ENCODE measurements at places on chromosomes 13 and 19.

DNA sequence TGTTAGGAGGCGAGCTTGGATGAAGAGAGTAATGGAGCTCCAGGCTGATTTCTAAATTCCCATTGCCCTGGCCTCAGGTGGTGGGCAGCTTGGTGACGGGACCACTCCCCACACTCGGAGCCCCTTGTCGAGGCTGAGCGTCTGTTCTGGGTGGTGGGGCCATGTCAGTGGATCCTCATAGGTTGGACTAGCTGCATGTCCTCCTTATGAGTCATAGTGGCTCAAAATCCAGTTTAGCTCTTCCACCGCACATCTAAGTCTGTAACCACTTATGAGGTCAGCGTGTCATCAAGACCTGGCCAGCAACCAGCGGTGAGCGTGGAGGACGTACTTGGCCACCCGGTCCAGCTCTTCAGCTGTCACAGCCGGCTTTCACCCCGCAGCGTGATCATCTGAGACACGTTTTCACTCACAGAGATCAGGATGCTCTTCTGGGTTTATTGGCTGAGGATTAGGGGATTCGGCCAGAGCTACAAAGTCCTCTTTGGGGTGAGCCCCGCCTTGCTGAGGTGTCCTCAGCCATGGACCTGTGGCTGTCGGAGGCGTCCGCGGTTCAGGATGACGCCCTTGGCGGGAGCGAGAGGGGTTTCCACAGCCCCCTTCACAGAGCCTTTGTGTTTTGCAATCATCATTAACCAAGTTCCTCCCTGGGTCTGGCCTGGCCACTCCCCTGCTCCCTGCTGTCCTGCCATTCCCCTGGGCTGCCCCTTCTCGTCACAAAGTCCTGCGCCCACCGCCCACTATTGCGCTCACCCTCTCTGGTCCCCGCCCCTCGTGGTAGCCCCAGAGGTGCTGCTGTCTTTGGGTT lies 41.9 kb downstream of the ADPRHL1 start:
- DNase-seq = peak; percentile 8

DNA sequence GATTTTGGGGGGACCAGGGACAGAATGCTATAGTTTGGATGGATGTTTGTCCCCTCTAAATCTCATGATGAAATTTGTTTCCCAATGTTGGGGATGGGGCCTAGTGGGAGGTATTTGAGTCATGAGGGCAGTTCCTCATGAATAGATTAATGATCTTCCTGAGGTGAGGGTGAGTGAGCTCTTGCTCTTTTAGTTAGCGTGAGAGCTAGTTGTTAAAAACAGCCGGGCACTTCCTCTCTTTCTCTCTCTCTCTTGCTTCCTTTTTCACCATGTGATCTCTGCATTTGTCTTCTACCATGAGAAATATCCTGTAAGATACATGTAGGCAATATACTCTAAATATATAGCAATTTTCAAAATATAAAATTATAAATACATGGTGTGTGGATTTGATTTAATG lies 290.8 kb upstream of the PCDH9 start:
- DNase-seq = no peak

- DNase-seq = no peak
Observed at GRCh38 chr19:49333811-49334288, 1.4 kb upstream of the CD37 start.

DNA sequence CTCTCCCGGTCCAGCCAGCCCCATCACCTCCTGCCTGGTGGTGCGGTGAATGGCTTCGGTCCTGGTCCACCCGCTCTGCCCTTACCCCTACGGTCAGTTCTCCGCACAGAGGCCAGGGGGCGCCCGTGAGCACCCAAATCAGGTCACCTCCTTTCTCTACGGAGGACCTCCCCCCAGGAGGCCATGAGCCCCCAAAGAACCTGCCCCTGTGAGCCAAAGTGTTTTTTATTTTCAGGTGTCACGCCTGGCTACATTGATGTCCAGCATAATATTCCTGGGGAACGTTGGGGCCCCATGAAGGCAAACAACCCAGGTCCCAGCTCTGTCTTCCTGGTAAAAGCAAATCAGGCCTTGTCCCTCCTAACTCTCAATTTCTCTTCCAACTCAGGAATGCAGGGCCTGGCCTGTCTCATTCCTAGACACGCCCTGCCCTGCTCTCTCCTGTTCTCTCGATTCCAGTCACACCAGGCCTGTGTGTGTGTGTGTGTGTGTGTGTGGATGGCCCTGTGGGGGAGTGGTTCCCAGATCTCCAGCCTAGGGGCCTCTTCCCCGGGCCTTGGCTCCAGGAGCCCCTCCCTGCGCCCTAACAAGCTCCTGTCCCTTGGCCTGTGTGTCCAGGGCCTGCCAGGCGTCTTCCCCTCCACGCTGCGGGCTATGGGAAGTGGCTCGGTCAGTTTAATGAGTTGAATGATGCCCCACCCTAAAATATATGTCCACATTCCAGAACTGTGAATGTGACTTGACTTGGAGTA lies 9.7 kb upstream of the GIPC1 start:
- DNase-seq = peak; percentile 90

DNA sequence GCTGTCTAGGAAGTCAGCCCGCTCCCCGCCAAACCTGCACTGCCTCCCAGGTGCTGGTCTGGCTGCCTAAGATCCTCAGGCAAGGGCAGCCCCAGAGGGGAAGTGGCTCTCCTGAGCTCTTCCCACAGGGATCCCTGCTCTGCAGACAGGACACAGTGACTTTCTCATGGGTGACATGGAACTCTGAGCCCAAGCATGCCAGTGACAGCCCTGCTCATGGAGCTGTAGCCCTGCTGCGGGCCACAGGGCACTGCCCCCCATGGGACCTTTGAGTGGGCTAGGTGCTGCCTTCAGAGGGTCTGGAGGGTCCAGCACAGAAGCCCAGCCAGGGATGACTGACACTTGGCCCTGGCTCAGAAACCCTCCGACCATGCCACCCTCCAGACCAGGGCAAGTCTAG lies 109.1 kb downstream of the TUBA3C start:
- no peak for DNase-seq

- no peak for DNase-seq
Observed at GRCh38 chr13:50460358-50460757, 383.1 kb downstream of the DLEU7 start.

- DNase-seq = peak; percentile 63
Observed at GRCh38 chr19:14118165-14119051, 846 bp upstream of the PRKACA start.

DNA sequence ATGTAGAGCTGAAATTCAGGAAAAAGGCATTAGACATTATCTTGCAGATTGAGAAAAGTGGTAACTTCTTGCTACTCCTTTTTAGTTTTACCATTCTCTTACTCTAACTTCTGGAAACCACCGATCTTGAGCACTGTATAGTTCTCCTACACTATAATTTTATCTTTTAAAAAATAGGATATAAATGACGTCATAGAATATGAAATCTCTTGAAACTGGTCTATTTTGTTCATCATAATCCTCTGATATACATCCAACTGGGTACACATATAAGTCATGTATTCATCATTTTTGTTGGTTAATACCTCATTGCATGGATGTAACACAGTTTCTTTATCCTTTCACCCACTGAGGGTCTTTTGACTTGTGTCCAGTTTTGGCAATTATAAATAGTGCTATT lies 629.9 kb upstream of the PRR20A start:
- no peak for DNase-seq

DNA sequence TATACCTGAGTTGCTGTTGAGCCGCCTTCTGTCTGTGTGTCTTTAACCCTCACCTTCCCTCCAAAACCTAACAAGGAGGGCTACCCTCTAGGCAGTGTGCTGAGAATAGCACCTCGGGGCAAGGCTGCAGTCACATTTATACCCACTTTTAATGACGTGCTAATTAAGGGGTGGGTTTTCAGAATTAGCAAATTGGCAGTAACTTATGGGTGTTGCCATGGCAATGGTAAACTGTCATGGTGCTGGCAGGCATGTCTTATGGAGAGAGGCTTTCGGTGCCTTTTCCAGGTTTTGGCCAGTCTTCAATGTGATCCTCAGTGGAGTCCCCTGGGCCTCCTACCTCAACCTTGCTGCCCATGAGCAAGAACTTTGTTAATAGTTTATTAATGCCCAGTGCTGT lies 1.2 kb upstream of the PNMA8A start:
- DNase-seq = no peak

GRCh38 chr13:29855009-29855408 lies 4.6 kb upstream of the UBL3 start:
- peak; percentile 37 for DNase-seq

DNA sequence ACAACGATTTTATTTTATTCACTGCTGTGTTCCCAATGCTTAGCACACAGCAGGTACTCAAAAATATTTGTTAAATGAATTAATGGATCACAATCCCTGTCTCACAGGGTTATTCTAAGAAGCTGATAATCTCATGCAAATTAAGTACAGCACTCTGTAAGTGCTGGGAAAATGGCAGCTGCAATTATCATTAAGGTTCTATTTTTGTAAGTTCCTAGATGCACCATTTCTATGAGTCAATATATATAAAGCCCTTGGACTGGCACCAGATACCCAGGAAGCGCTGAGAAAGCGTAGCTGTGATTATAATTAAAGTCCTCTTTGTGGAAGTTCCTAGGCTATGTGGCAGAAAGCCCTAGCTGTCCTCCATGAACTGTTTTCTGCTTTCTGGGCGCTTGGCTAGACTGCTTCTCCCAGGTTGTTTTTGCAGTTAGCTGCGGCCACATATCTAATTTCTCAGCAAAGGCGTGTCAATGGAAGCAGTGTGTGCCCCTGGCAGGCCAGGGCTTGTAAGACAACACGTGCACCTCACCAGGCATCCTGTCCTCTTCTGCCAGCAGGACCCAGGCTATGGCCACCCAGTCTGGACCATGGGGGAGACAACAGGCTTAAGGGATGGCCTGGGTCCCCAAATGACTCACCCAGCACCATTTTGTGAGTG lies 5.2 kb upstream of the SRRM5 start:
- DNase-seq = peak; percentile 67

- DNase-seq = peak; percentile 74
Observed at GRCh38 chr13:75480671-75481175, 1.2 kb downstream of the TBC1D4 start.

- DNase-seq = peak; percentile 16
Observed at GRCh38 chr19:45769821-45770191, 754 bp upstream of the SIX5 start.

DNA sequence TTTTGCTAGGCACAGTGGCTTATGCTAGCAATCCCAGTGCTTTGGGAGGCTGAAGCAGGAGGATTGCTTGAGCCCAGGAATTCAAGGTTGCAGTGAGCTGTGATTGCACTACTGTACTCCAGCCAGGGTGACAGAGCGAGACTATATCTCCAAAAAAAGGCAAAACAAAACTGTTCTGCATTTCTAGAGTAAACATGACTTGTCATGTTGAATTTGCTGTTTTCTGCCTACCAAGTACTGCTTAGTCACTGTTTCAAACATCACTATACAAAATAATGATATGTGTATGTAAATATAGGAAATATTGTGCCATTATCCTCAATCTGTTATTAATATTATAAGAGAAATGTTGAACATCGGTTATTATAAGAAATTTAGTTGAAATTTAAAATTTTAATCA lies 9.2 kb downstream of the RFC3 start:
- no peak for DNase-seq

DNA sequence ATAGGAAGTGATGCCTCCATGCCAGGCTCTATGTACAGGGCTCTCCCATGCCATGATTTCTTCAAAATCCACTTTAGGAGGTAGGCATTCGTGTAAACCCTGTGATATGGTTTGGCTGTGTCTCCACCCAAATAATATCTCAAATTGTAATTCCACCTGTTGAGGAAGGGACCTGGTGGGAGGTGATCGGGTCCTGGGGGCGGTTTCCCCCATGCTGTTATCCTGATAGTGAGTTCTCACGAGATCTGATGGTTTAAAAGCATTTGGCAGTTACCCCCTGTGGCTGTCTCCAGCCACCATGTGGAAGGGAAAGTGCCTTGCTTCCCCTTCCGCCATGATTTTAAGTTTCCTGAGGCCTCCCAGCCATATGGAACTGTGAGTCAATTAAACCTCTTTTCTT lies 8.1 kb downstream of the SARS2 start:
- no peak for DNase-seq

DNA sequence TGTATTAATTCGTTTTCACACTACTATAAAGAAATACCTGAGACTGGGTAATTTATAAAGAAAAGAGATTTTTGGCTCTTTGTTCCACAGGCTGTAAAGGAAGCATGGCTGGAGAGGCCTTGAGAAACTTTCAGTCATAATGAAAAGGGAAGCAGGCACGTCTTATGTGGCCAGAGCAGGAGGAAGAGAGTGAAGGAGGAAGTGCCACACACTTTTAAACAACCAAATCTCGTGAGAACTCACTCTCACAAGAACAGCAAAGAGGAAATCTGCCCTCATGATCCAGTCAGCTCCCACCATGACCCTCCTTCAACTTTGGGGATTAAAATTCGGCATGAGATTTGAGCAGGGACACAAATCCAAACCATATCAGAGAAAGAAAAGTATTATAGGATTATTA lies 1255.9 kb upstream of the MIR17HG start:
- no peak for DNase-seq

- DNase-seq = no peak
Observed at GRCh38 chr19:13411899-13412298, 94.4 kb downstream of the CACNA1A start.
